Mesothelial cell of epicardium (in vitro differentiated cells): ENCODE measurements at places on chromosomes 1 and 21. TPM values are rescaled to one million over a fixed set of nuclear protein-coding genes. Genes with fewer than 3 reads are reported as not detected.

DNA sequence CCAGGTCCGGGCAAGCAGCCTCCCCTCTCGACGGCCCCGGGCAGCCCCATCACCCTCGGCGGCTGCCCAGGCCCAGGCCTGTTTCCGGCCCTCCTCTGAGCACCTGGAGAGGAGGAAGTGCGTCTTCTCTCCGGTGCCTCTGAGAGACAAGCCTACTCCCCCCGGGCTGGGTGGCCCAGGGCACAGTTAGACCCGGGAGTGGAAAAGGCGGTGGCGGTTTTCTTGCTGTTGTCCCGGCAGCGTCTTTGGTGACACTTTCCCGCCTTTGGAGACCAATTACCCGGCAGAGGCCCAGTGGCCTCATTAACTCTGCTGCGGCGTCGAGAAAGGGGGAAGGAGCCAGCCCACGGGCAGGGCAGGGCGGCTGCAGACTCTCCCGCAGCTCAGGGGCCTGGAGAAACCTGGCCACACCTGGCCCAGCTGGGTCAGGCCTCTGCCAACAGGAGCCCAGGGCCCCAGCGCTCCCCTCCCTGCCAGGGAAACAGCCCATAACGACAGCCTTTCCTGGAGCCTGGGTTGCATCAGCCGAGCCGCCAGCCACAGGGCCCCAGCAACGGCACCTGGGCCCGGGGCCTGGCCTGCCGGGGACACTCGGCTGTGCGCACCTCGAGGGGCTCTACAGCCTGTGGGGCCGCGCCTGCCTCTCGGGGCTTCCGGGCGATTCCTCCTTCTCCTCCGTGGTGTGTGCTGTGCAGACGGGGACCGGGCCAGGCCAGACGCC lies 28.4 kb upstream of the C1orf159 start:
- no peak overlapping the region for H3K4me3 ChIP-seq
- H3K36me3 ChIP-seq = no peaks in the 10 kb centered on the region
- no peaks in the 10 kb centered on the region for H3K27me3 ChIP-seq
- H3K27ac ChIP-seq = peak overlapping the region; percentile 30
- no peak for DNase-seq
- H3K4me1 ChIP-seq = peaks cover 5% of the 10 kb centered on the region

GRCh38 chr1:33903210-33903589 lies 39.3 kb downstream of the HMGB4 start:
- no peaks in the 10 kb centered on the region for H3K36me3 ChIP-seq
- no peak overlapping the region for H3K27ac ChIP-seq
- H3K4me1 ChIP-seq = no peaks in the 10 kb centered on the region

NIPAL3 gene
- 19.3 to 21.3 TPM (median 20.6 TPM) in 3 replicates for total RNA-seq

SH2D1B gene
- total RNA-seq = not detected in 3 replicates

MACO1 gene
- 26.9 to 27.9 TPM (median 27.3 TPM) in 3 replicates for total RNA-seq
